ENCODE measurements at places on chromosomes 16 and 17. TPM values are rescaled to one million over a fixed set of nuclear protein-coding genes. Genes with fewer than 3 reads are reported as not detected.

The PRR35 gene
- not detected for total RNA-seq

The DRC3 gene
- total RNA-seq, result 14.6 TPM

The MYH8 gene
- total RNA-seq, result not detected

The DNAI2 gene
- not detected for total RNA-seq

The CPNE7 gene
- not detected for total RNA-seq

The ZNF423 gene
- 33.5 TPM for total RNA-seq

The HEATR9 gene
- not detected for total RNA-seq

The NXN gene
- total RNA-seq, result 75.6 TPM

The CLDN9 gene
- total RNA-seq, result 1.8 TPM

The FBXL19 gene
- total RNA-seq, result 3.8 TPM

The ABCC6 gene
- total RNA-seq, result 7.6 TPM

The NFAT5 gene
- 109 TPM for total RNA-seq

The WNK4 gene
- total RNA-seq, result 0.34 TPM

The TP53TG3F gene
- not detected for total RNA-seq

The SGCA gene
- total RNA-seq, result 0.90 TPM

The FAM234A gene
- total RNA-seq, result 5.6 TPM

The FGF11 gene
- 17.9 TPM for total RNA-seq

The KCNG4 gene
- not detected for total RNA-seq

The SMARCD2 gene
- total RNA-seq, result 94.7 TPM

The CASKIN1 gene
- total RNA-seq, result not detected

The COPRS gene
- total RNA-seq, result 75.3 TPM

The CLEC3A gene
- not detected for total RNA-seq

The NDEL1 gene
- 114 TPM for total RNA-seq

The NPIPB13 gene
- total RNA-seq, result 1.9 TPM
